ENCODE measurements at places on chromosomes 2 and 18.
A peak's percentile ranks its signal among the peaks of the same experiment; 100 is the strongest.

DNA sequence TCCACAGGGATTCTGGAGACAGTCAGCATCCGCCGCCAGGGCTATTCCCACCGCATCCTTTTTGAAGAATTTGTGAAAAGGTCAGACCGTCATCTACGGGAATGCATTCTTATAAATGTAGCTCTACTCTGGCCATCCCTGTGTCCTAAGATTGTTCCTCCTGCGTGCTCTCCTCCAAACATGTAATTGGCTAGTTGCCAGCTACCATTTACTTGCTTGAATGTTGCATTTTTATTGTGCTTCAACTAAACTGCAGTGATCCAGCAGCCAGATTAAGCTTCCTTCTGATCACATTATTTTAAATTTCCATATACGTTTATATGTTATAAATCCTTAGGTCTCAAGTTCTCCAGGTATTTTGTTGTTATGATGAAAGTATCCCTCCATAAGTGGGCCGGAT, 248.5 kb upstream of the SP5 start:
- no peak for DNase-seq

DNA sequence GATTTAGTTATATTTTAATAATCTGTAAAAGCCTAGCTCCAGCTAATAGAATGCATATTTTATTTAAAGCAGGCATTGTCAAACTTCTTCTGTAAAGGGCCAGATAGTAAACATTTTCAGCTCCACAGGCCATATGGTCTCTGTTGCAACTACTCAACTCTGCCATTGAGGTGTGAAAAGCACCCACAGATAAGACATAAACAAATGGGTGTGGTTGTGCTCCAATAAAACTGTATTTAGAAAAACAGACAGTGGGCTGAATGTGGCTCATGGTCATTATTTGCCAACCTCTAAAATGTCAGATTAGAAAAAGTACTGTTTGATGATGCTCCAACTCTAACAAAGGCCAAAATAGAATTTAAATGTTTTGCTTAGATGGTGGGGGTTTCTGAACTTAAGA, 519.9 kb downstream of the RNF144A start:
- no peak for DNase-seq

GRCh38 chr2:165681841-165682240, 112.2 kb downstream of the GALNT3 start:
- no peak for DNase-seq

GRCh38 chr18:5628512-5629255, 84.9 kb upstream of the EPB41L3 start:
- DNase-seq, result no peak

DNA sequence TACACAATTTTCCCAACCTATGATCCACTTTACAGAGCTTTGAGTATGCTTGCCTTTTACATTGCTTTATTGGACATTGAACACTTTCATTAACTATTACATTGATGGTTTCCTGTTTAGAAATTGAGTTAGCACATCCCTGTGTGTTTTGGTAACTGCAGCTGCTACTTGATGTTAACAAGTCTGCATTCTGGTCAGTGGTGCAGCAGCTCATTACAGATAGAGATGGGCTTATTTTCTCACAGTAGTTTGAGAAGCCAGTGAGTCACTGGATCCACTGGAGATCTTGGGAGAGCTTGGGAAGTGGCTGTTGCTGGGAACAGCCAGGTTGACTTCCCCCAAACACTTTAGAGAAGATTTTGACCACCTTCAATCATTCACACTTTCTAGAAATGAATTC, 150.5 kb downstream of the ARHGAP15 start:
- DNase-seq, result no peak

GRCh38 chr2:45102579-45103117, 93.4 kb upstream of the SIX2 start:
- DNase-seq, result no peak

DNA sequence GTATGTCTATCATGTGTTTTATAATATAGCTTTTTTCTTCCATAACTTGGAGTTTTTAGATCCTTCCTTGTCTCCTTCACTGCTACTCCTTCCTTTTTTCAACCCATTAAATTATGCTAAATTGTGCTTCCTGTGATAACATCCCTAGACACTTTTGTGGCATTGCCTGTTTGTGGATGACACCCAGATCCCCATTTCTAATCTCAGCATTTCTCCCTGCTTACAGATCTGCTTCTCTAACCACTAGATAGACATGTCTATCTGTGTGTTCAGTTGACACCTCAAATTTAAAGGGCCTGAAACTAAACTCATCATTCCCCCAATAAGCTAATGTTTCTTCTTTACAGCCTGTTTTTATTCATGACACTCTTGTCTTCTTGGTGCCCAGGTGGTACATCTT, 244.8 kb downstream of the BABAM2 start:
- DNase-seq, result no peak

- no peak for DNase-seq
Measured at GRCh38 chr2:231373786-231374349, 21.6 kb upstream of the B3GNT7 start.

DNA sequence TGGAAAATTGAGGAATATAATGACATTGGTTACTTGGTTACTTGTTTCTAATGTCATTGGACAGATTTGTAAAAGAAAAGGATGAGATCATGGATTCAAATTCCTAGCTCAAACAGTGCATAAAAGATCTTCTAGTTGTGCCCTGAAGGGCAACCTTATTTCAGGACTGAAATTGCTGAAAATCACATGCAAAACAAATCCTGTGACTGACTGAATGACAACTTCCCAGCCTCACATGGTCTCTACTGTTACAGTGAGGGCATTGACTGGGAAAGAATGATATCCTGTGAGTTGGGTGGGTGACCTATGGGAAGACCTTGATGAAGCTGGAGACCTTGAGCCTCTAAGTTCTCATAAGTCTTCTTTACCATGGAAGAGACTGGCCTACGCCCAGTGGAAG, 90.4 kb upstream of the HAAO start:
- DNase-seq, result no peak

- DNase-seq, result no peak
Measured at GRCh38 chr18:45236676-45237075, 378.6 kb upstream of the SLC14A2 start.

DNA sequence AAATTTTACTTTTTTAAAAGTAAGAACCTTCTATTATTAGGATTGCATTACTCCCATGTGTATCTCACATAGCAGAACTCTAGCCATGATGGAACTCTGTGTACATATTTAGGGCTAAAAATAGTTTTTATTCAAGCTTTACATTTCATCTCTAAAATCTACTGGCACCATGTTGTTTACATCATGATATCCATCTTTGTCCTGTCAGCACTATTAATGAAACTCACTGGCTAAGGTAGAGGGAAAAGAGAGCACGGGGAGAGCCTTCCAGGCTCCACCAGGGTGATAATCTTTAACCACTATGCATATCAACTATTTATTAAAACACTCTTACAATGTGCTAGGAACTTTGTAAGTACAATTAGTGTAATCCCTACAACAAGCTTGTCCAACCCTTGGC, 34.7 kb downstream of the RAD51AP2 start:
- no peak for DNase-seq

GRCh38 chr2:112491946-112492345, 10.0 kb downstream of the TTL start:
- DNase-seq, result no peak

GRCh38 chr2:28276076-28276618, 116.5 kb upstream of the FOSL2 start:
- DNase-seq, result peak; percentile 12

DNA sequence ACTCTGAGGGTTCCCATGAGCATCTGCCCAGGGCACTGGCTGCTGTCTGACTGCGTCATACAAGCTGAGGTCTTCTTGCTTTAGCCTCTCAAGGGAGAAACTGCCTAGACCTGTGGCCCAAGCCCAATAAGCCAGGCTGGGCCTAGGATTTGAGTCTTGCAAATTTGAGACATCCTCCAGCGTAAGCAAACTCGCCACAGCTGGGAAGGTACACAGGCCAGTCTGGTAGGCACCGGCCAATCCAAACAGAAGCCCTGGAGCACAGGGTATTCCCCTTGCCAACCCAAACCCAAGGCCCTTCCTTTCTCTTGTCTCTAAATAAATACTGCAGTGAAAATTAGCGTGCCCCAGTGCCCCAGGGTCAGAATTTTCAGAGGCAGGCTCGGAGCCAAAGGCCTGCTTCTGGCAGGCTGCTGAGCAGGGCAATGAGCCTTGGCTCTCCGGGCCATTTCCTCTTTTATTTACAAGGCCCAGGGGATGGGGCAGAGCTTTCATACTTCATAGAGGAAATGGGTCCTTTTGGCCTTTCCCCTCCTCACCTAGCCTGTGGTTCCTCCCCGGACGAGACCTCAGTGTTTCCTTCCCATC, 33.3 kb downstream of the POLR1A start:
- peak; percentile 45 for DNase-seq

DNA sequence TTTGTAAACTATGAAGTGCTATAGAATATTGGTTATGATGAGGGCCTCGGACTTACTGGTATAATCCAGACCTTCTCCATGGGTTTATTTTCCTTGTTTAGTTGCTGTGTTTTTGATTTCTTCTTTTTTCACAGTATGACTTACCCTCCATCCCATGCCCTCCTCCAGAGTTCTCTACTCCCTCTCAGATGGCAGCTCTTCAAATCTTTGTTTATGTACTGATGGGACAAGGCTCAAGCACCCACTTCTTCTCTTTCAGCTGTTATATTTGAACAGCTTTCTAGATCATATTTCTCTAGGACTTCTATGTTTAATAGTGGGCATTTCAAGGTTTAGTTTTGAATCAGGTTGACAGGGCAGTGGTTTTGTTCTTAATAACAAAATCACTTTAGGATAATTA, 43.9 kb downstream of the CLIP4 start:
- no peak for DNase-seq

- DNase-seq, result no peak
Measured at GRCh38 chr2:14330884-14331283, 301.6 kb upstream of the LRATD1 start.

GRCh38 chr2:46663614-46664013, 184.2 kb downstream of the TMEM247 start:
- DNase-seq, result no peak
